ENCODE measurements at places on chromosomes 5 and 9. TPM values are rescaled to one million over a fixed set of nuclear protein-coding genes. Genes with fewer than 3 reads are reported as not detected.
A peak's percentile ranks its signal among the peaks of the same experiment; 100 is the strongest.

DNA sequence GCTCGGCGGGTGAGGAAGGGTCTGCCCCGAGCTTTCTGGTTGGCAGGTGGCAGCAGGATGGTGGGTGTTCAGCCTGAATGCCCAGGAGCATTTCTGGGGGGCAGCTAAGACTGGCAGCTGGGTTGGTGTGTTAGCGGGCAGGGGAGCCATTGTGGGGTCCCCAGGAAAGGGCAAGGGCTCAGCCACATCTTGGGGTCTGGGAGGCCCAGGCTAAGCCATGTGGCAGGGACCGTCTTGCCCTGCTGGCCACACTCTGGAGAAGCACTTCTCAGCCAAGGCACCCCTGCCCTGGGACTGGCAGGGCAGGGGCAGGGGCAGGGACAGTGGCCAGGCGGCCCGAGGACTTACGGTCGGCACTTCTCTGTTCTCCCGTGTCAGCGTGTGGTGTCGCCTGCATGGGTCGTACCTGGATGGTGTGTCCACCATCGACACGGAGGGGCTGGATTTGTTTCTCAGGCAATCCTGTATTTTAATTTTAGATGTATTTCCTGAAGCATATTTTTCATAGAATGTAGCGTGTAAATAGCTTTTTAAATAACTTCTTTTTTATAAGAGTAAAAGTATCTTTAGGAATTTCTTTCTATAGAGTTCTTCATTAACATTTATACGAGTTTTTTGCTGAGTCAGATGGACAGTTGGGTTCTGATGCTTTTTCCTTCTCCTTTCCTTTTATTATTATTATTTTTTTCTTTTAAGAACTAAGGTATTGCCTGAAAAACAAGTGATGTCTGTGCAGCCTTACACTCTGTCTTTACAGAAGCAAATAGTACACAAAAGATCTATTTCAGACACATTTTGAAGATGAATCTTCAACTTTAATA, 102.0 kb downstream of the PHF2 start:
- DNase-seq = peak; percentile 52

- DNase-seq = no peak
These were observed 627.6 kb upstream of the SGCD start for GRCh38 chr5:155699385-155699784.

DNA sequence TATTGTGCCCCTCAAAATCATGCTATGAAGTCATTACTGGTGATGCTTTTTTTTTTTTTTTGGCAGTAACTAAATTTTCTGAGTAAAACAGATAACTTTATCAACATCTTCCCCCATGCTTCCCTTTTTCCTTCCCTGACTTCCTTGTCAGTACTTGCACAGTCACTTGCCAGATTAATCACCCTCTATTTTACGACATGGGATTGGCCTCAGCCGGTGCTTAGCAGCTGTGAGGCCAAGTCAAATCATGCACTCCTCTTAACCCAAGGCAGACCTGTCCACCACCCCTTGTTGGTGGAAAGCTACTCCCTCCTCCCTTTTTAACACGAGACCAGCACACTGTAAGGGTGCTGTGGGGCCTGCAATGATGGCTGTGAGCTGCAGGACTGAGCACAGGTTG, 118.0 kb upstream of the OTULINL start:
- no peak for DNase-seq

- no peak for DNase-seq
These were observed 78.9 kb downstream of the ASTN2 start for GRCh38 chr9:117335837-117336433.

DNA sequence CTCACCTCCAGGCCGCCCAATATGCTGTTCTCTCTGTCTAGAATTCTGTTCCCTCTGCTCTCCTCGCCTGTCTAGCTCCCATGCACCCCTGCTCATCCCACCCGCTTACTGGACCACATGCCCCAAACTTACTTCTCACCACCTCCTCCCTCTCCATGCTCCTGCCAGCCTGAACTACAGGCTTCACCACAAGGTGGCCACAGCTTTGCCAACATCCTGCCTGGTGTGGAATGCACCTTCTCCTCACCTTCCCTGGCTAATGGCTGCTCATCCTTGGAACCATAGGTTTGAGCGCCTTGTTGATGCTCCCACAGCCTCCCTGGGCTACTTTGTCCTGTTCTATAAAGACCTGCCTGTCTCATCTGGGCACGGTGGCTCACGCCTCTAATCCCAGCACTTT, 9.6 kb downstream of the LAMC3 start:
- DNase-seq = no peak

- DNase-seq = no peak
These were observed 1.5 kb downstream of the GDNF start for GRCh38 chr5:37838152-37838932.

- no peak for DNase-seq
These were observed 241.6 kb downstream of the KIAA0825 start for GRCh38 chr5:94376672-94377345.

GRCh38 chr5:146203872-146204192, 427 bp downstream of the RBM27 start:
- DNase-seq = no peak

DNA sequence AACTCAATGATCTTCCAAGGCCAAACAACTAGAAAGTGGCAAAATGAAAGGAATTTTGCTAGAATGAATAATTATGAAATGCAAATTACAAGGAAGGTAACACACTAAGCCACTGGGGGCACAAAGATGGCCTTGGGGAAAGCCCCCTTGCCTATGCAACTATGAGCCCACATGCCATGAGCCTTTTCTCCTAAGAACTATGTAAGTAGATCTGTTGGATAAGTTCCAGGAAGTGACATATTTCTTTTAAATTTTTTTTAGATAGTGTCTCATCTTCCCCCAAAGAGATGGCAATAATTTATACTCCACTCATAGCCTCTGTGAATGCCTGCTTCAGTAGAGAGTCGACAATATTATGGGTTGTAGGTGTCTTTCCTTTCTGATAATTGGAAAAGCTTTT, 257.8 kb downstream of the AUH start:
- DNase-seq = no peak

DNA sequence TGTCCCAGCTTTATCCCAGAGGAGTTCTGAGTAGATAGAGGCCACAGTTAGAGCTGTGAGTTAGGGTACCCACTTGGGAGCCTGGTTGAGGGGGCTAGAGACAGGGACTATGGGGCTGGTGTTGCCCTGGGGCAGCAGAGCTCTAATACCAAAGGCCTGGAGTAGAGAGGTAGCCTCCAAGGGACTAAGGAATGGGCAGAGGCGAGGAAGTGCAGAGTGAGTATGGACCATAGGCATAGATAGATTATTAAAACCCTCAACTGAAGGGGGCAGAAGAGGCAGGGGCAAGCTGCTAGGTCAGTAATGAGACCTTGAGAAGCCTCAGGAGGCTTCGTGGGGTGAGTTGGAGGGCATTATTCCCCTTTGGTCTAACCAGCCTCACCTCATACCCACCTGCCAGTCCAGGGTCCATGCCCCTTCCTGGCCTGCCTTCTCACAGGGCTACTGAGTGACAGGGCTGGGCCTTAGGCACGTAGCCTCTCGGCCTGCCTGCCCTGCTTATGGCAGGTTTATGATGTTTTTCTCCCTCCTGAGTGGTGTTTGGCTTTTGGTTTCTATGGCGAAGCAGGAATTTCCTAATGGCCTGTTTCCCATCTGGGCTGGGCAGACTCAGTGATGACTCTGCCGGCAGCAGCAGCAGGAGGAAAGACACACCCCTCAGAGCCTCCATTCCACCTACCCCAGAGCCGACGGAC, 8.0 kb downstream of the PDLIM4 start:
- no peak for DNase-seq

DNA sequence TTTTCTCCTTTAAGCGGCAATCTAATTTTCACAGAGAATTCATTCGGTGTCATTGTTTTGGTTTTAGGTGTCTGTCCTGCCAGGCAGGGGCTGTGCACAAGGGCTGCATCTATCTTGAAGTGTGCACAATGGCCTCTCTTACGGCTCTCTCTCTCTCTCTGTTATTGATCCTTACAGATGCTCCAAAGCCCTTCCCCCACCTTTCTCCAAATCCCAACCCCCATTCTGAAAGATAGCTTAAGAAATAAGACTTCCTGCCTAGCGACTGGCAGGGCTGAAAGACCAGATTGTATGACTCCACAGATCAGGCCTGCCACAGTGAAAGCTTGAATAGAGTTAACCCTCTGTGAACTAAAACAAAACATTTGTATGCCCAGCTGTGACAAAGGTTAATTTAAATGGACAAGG, 86.5 kb upstream of the NR5A1 start:
- DNase-seq = no peak

GRCh38 chr5:149271716-149272563, at the start of gene AFAP1L1:
Gene AFAP1L1, plus strand, starts transcription at chr5:149271859. Its CDS starts 110 bp downstream, at chr5:149271969.
- DNase-seq = peak; percentile 87

- no peak for DNase-seq
These were observed 22.1 kb upstream of the STXBP1 start for GRCh38 chr9:127589955-127590370.

GRCh38 chr9:37820142-37820541, 19.5 kb downstream of the DCAF10 start:
- no peak for DNase-seq

DNA sequence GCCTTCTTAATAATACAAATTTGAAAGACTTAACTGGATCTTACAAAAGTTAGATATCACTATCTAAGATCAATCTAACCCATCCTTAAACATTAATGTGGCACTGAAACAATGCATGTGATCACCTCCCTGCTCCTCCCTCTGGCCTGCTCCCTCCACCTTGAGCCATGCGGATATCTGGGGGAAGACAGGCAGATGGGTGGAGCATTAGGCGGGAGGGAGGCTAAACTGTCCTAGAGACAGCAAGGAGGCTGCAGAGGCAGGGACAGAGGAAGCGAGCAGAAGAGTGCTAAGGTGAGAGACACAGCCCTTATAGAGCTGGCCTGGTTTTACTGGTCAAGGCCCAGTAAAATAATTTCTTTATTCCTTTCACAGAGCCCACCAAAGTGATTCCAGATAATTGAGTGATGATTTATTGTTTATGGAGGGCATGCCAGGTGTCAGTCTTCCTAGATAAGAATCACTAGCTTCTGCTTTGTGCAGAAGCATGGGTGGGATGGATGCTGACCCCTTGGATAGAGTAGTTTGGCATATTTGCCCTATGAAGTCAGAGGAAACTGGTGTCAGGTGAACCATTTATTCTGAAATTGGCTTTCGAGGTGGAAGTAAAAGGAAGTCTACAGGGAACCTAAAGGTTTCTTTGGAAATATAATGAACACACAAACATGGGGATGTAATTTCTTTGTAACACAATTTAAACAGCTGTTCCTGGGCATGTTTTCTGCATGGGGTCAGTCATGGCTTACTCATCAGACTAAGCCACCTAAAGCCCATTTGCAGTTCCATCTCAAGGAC, 188.3 kb downstream of the GNAQ start:
- DNase-seq = no peak

Gene HAVCR2
- 3.5 TPM for total RNA-seq

Gene PKD2L2
- total RNA-seq = 0.81 TPM

Gene TMEM267
- 7.0 TPM for total RNA-seq

All from Right ventricle myocardium inferior (tissue), 1 donor.